ENCODE measurements at places on chromosomes 16 and 17.

DNA sequence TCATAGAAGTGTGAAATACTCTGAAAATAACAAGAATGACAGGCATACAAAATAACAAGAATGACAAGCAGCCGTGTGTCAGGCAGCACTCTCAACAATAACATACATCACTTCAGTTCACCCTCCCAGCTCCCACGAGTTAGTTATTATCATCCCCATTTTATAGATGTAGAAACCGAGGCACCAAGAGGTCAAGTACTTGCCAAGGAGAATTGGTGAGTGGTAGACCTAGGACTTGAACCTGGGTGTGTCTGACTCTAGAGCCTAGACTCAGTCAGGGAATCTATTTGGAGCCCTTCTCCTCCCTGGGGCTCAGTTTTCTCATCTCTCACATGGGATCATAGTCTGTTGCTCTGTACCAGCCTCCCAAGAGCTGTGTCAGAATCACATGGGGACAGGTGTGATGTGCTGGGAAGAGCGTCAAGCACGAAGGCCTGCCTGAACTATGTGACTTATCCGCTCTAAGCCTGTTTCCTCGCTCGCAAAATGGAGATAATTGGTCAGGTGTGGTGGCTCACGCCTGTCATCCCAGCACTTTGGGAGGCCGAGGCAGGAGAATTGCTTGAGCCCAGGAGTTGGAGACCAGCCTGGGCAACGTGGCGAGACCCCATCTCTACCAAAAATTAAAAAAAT, 19.4 kb upstream of the PHOSPHO1 start:
- DNase-seq = no peak

DNA sequence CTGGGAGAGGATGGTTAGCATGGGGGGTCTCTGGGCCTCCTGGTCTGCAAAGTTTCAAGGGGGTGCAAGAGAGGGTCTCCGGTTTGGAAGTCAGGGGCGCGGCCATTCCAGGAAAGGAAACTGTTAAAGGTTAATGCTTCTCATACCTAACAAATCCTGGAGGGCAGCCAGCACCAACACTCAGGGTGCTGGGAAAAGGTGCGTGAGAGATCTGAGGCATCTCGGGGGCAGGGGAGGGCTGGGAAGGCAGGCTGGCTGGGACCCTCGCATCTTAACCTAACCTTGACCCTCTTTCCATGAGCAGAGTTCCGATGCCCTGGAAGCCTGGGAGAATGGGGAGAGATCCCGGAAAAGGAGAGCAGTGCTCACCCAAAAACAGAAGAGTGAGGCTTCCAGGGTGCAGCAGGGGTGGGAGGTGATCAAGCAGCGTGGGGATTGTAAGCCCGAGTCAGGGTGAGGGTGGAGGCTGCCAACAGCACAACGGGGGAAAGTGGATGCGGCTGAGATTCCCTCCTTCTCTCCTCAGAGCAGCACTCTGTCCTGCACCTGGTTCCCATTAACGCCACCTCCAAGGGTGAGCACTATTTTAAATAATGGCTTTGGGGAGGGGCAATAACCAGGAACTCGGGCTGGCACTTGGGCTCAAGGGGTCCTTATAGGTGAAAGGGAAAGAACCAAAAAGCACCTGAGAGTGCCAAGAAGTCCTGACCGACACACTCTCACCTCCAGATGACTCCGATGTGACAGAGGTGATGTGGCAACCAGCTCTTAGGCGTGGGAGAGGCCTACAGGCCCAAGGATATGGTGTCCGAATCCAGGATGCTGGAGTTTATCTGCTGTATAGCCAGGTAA, 996 bp downstream of the TNFSF13 start:
- DNase-seq = no peak

- DNase-seq = no peak
Measured at GRCh38 chr17:750431-751037, 1.5 kb downstream of the GEMIN4 start.

- no peak for DNase-seq
Measured at GRCh38 chr17:80364091-80364691, 50.8 kb upstream of the ENDOV start.

DNA sequence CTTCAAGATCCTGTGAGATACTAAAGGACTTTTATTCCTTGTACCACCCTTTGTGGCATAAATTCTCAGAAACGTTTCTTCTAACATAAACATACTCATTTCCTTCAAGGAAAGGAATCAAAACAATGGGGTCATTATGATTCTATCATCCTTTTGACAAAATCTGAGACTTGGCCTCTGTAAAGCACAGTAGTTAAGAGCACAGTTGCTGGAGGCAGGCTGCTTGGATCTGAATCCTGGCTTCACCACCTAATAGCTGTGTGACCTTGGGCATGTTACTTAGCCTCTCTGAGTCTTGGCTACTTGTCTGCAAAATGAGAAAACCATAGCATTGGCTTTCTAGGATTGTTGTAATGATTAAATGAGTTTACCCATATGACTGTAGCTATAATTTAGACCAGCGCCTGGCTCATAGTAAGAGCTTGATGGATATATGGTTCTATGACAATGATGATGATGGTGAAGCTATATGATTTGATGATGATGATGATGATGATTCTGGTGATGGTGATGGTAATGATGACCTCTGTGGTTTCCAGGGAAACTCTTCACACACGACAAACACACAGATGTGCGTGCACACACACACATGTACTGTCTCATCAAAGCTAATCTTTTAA, 6.1 kb upstream of the KRT31 start:
- DNase-seq = peak; percentile 31

GRCh38 chr16:22217890-22218730, 12.0 kb downstream of the EEF2K start:
- DNase-seq = no peak

DNA sequence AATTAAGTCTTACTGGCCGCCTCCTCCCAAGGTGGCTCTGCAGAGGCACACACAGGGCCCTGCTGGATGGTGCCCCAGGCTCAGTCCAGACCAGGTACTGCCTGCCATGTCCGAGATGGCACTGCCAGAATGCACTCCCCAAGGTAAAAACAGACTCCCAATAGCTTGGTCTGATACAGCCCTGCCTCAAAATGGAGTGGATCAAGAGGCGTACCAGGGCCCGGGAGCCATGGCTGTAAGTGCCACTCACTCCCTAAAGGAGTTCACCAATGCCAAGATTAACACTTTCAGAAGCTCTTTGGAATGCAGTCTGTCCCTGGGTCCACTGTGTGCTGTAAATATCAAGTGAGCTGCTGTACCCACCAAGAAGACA, 576 bp upstream of the MYO18A start:
- DNase-seq = no peak

DNA sequence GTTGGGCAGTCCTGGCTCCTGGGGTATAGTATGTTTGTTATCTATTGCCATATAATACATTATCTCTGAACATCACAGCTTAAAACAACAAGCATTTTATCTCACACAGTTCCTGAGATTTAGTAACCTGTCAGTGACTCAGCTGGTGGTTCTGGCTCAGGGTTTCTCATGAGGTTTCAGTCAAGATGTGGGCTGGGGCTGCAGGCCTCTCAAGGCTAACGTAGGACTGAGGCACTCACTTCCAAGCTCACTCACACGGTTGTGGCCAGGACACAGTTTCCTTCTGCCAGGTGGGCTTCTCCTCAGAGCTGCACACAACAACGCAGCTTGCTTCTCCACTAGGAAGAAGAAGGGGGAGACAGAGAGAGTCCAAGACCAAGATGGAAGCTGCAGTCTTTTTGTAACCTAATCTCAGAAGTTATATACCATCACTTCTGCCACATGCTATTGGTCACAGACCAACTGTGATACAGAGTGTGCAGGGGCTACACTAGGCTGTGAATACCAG, 10.3 kb upstream of the MED13 start:
- DNase-seq = no peak

DNA sequence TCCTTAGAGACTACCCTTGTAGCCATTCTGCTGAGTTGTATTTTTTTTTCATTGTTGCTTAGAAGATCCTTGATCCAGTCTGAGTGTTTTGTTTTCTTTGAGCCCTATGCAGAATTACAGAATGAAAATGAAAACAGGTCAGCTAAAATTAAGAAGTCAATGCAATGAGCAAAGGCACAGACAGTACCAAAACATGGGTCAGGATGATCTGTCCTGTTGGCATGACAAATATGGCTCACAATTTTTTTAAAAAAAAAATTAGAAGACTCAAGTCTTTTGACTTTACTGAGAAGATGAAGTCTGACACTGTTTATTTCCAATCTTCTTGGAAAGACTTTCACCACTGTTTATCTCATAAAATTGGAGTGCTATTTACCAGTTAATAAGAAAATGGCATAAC, 32.4 kb downstream of the KCNJ16 start:
- DNase-seq = no peak

DNA sequence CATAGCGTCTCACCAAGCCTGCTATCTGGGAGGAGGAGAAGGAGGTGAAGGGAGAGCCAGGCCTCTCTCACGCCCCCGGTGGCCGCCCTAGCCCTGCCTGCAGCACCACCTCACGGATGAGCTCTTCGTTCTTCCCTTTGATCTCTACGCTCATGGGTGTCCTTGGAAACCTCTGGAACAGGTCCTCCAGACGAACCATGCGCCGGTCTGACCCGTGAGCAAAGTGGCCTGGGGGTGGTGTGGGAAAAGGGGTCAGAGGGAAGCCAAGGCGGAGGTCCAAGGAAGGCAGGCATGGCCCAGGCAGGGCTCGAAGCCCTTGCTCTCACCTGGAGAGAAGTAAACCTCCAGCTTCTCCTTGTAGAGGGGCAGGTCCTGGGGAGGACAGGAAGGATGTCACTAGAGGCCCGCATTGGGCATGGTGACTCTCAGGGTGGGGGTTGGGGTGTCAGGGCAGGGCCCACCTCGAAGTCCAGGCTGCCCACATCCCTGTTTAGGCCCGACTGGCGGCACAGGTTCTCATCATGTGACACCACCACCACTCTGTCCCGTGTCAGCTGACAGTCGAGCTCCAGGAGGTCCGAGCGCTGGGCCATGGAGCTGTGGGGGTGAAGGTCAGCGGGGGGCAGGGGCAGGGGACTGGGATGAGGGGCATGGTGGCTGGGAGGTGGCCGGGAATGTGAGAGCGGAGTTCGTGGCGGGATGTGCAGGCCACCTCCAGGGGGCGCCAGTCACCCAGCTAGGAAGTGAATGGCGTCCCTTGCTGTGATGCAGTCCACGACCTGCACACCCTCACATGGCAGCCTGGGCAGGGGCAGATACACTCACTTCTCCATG, 923 bp downstream of the GDPD3 start:
- peak; percentile 60 for DNase-seq

DNA sequence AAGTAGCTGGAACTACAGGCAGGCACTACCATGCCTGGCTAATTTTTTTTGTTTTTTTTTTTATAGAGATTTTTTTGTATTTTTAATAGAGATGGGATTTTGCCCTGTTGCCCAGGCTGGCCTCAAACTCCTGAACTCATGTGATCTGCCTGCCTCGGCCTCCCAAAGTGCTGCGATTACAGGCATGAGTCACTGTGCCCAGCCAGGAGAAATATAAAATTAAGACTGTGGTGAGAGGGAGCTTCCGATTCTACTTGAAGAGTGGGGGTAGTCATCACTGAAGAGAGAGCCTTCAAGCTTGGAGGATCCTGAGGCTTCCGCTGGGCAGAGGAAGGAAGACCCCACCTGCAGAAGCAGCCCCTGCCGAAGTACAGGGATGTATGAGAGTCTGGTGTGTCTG, 34.4 kb upstream of the RGS9 start:
- no peak for DNase-seq

DNA sequence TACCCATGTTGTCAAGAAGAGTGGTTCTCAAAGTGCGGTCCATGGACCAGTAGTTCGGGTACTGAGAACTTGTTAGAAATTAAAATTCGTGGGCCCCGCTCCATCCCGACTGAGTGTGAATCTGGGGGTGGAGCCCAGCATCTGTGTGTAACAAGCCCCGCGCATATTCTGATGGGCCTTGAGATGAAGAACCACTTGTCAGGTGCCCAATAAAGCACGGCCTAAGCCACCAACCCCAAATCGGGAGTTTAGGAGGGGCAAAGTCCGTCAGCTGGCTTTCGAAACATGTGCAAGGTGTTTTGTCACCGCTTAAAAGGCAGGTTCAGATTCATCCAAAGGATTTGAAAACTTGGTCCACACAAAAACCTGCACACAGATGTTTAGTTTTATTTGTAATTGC, 29.5 kb downstream of the PSMD12 start:
- DNase-seq = no peak

DNA sequence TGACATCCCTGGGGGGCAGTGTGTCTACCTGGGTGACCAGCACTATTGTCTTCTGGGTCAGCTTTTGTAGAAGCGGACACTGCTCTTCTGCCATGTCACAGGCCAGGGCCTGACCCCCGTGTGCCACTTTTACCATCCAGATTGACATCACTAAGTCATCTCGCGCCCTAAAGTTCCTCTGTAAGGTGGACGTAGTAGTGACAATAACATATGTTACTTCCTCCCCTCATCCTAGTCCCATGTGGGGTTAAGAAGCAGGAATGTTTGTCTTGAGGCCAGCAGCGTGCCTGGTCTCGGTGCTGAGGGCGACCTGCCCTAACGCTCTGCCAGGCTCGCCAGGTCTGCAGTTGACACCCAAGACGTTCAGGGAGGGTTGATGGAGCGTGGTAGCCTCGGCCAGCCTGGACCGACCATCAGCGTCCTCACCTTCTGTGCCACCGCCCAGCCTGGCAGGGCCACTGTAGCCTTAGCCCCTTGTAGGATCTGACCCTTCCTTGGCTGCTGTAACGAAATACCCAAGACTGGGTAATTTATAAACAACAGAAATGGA, 20.7 kb downstream of the GAA start:
- no peak for DNase-seq

- no peak for DNase-seq
Measured at GRCh38 chr17:74446551-74447500, 14.9 kb downstream of the GPRC5C start.

GRCh38 chr17:49003557-49004511, 6.6 kb downstream of the IGF2BP1 start:
- no peak for DNase-seq

- no peak for DNase-seq
Measured at GRCh38 chr16:495127-495748, 32.3 kb upstream of the CAPN15 start.

- no peak for DNase-seq
Measured at GRCh38 chr17:77679589-77679988, 278.9 kb upstream of the TNRC6C start.

DNA sequence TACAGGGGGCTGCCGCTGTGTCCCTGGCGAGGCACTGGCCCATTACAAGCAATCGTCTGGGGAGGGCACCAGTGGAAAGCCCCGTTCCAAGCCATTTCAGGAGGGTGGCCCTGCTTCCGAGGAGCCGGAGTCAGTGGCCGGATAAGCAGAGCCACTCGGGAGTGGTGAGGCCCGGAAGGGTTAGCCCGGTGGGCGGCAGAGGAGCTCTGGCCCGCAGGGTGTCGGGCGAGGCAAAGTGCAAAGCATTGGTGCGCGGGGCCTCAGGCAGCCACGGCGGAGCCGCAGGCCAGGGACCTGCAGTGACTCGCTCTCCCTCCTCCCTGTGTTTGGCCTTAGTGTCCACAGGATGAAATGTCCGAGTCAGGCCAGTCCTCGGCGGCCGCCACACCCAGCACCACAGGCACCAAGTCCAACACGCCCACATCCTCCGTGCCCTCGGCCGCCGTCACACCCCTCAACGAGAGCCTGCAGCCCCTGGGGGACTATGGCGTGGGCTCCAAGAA, 24.6 kb downstream of the NME3 start:
- no peak for DNase-seq

DNA sequence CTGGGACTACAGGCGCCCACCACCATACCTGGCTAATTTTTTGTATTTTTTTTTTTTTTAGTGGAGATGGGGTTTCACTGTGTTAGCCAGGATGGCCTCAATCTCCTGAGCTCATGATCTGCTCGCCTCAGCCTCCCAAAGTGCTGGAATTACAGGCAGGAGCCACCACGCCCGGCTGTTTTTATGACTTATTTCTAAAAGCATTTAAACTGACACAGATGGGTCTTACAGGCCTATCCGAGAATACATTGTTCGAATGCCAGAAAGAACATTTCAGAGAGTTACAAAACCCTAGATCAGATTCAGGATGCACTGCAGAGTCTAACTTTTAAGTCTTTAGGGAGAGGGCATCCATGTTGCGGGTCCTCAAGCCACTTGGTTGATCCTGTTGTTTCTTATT, 234.7 kb upstream of the MAF start:
- no peak for DNase-seq

All from activated CD4-positive, alpha-beta T cell treated with anti-CD3 and anti-CD28 coated beads for 24 hours (primary cell).